PC-9 (cell line): ENCODE measurements at places on chromosomes 2 and 18. TPM values are rescaled to one million over a fixed set of nuclear protein-coding genes. Genes with fewer than 3 reads are reported as not detected.

GEN1 gene
- 14.4 and 28.3 TPM in 2 replicates for total RNA-seq

CGREF1 gene
- total RNA-seq, result 0.37 TPM in 1 of 2 replicates, not detected in the other

IL1RN gene
- 5.0 and 8.4 TPM in 2 replicates for total RNA-seq

CYP26B1 gene
- total RNA-seq, result 0.55 and 1.3 TPM in 2 replicates

SPEG gene
- 46.8 and 55.8 TPM in 2 replicates for total RNA-seq

RTP5 gene
- not detected in 2 replicates for total RNA-seq

CTIF gene
- 17.0 and 26.2 TPM in 2 replicates for total RNA-seq

GPR45 gene
- not detected in 2 replicates for total RNA-seq

POTEJ gene
- not detected in 2 replicates for total RNA-seq

SNORC gene
- total RNA-seq, result 10.4 and 20.0 TPM in 2 replicates

INHBB gene
- 50.0 and 57.5 TPM in 2 replicates for total RNA-seq

IL1R2 gene
- total RNA-seq, result 3.3 and 3.8 TPM in 2 replicates

AMER3 gene
- total RNA-seq, result not detected in 2 replicates

SERPINB3 gene
- not detected in 2 replicates for total RNA-seq

SANBR gene
- total RNA-seq, result 12.6 and 13.8 TPM in 2 replicates

MOB4 gene
- 19.9 and 20.1 TPM in 2 replicates for total RNA-seq

RAB3GAP1 gene
- 29.5 and 36.8 TPM in 2 replicates for total RNA-seq
